ENCODE measurements at places on chromosomes 2 and 18.

DNA sequence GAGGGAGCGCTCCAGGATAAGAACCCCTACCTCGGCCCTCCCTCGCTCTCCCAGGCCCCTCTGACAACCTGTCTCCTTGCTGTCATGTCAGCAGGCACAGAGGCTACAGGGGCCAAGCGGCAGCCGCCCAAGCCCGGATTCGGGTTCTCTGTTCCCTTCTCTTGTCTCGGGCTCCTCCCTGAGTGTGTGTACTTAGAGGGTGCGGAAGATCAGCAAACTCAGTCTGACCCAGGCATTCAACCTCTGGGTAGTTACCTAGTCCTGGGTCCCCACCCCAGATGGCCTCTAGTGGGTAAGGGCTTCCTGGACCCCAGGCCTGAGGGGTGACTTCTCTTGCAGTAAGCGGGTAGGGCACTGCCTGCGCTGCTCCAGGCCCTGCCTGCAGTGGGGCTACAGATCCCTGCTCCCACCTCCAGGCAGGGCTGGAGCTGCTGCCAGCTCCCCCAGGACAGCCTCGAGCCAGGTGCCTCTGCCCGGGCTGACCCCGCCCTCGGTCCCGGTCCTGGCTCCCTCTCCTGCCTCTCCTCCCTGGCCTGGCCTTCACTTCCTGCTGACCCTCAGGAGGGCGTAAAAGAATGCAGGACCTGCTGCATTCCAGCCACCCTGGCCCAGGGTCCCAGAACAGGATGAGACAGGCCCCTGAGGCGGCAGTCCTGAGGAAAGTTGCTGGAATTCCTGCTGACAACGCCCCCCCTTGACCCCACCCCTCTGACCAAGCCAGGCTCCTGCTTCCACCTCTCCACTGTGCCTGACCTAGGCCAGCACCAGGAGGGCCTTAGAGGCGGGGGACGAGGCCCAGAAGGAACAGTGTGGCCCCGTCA lies 22.0 kb downstream of the GPC1 start:
- no peak for DNase-seq

GRCh38 chr18:64785686-64786085 lies 636.8 kb upstream of the LINC00305 start:
- no peak for DNase-seq

DNA sequence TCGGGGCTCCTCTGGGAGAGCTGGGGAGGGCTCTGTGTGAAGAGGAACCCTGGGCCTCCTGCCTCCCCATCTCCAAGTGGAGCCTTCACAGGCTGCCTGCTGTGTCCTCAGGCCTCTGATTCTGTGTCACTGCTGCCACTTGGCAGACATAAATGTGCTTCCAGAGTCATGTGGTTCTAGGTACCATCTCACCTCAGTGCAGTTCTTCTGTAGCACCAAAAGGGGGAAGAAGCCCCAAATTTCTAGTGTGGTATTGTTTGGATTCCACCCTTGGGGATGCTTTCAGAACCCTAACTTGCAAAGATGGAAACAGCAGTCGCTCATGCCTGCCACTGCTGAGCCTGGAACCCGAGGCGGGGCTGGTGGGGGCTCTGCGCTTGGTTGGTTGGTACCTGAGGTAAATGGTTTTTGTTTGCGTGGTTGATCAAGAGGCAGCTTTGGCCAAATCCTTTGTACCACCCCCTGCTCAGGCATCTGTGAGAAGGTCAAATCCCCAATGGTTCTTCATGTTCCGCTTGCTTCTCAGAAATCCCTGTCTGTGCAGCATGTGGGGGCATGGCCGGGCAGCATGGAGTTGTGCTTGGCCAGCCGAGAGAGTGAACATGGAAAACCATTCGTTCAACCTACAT lies 27.5 kb downstream of the COA5 start:
- no peak for DNase-seq

DNA sequence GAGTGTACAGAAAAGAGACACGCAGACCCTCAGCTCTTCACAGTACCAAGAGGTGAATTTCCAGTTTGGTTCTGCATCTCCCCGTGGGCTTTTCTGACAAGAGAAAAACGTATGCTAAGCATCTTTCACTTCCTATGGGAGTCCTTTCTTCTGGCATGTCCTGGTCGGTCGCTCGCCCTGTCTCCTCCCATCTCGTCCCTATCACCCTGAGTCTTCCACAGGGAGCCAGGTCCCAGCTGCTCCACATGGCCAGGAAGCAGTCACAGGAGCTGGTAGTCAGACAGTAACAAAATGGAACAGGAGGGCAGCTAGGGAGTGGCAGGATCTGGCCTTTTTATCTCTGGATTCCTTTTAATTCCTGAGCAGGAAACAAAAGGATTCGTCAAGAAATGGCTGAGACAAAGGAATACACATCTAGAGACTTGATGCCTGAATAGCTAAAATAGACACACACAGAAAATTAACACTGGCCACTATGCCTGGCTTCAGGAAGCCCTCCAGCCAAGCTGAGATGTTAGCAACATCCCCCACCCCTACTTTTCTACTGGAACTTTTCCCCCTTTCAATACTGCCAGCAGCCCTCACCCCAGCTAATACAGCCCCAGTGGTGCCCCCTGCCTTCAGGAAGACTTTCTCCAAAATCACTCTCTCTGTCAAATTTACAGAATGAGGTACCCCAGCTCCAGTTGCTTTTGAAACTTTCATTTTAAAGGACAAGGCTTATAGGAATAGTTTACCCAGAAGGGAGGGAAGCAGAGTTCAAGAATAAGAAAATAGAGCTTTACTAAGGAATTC lies 136.1 kb downstream of the DNER start:
- no peak for DNase-seq

- DNase-seq: no peak
Measured at GRCh38 chr2:237422309-237422708, 8.3 kb upstream of the COL6A3 start.

GRCh38 chr2:61759005-61759404 lies 94.9 kb downstream of the FAM161A start:
- DNase-seq: no peak

DNA sequence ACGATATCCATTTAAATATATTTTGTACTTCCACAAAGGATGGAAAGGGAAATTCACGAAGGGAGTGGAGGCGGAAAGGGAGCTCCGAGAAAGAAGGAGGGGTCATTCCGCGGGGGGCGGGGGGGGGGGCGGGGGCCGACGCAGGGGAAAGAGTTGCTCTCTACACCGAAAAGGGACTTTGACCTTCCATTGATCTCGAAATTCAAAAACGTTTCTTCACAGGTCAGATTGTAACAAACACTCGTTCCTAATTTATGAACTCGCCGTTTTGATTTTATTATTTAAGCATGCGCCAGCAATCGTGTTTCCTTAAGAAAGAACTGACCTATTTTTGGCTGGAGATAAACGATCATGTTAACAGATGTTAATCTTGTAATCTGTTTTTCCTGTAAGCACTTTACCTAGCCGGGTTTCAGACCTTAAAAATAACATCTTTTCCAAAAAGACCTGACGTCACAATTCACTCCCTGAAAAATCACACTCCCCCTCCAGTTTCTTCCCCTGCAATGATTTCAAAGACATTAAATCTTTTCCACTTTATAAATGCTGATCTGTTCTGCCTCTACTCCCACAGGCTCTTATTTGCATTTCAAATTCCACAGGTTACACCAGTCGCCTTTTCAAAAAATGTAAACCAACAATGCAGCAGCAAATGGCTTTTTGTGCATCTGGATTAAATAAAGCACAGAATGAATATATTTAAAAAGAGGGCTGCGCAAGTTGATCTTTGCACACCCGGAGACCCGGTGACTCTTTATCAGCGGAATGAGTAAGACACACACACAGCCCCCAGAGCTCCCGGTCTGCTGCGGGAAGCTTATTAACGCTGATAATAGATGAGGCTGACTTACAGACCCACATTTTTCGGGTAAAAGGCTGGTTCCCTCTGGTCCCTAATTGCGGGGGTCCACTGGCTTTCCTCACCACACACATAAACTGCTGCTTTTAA lies 1.6 kb downstream of the ZNF516 start:
- DNase-seq: peak; percentile 16

- DNase-seq: no peak
Measured at GRCh38 chr2:49129034-49129433, 25.3 kb downstream of the FSHR start.

- no peak for DNase-seq
Measured at GRCh38 chr2:163878718-163879117, 142.9 kb upstream of the FIGN start.

GRCh38 chr2:79711098-79711497 lies 198.2 kb downstream of the CTNNA2 start:
- no peak for DNase-seq

GRCh38 chr2:196277002-196277401 lies 105.6 kb upstream of the STK17B start:
- no peak for DNase-seq

GRCh38 chr2:43000242-43001054 lies 208.1 kb upstream of the HAAO start:
- DNase-seq: no peak
